ENCODE measurements at places on chromosomes 7 and 10. TPM values are rescaled to one million over a fixed set of nuclear protein-coding genes. Genes with fewer than 3 reads are reported as not detected.

The CALML5 gene
- not detected for total RNA-seq

The NEUROG3 gene
- not detected for total RNA-seq

The TUBAL3 gene
- not detected for total RNA-seq

The ZNF735 gene
- total RNA-seq: not detected

The TBX20 gene
- total RNA-seq: 138 TPM

Measured in Right ventricle myocardium inferior (tissue), 1 donor.